ENCODE measurements at places on chromosomes 6 and 20. TPM values are rescaled to one million over a fixed set of nuclear protein-coding genes. Genes with fewer than 3 reads are reported as not detected.

DNA sequence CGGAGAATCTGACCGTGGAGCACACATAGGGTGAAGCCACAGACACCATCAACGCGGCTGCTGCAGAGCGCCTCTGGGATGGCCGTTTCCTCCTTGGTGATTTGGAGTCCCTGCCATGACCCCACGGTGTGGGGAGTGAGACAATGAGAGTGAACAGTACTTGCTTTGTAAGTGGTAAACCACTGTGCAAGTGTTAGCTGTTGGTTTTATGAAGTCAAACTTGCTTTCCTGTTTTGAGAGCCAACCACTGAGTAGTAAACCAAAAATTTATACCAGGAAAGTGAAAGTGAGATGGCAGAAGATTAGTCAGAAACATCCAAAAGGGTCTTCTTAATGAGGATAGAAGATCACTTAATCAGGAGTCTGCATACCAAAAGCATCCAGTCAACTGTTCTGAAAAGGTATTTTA, 160.7 kb downstream of the FOXC1 start:
- DNase-seq, result no peak

ARMC12 gene
- total RNA-seq, result 0.31 TPM

DNA sequence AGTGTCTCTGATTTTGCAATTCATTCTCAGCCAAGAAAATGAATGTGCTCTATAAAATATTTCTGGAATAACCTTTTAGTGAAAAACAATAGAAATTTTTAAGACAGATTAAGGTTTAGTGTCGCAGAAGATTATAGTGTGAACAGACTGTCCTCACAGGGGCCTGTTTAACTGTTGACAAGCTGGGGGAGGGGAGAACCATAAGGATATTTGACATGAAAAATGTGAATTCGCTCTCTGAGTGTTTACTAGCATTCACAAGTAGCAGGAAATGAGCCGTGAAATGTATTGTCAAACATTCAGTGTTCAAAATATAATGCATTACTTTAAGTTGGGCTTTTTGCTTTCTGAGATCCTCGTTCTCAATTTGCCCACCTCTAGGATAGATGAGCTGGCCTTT, 134.8 kb upstream of the TSHZ2 start:
- no peak for DNase-seq

DNA sequence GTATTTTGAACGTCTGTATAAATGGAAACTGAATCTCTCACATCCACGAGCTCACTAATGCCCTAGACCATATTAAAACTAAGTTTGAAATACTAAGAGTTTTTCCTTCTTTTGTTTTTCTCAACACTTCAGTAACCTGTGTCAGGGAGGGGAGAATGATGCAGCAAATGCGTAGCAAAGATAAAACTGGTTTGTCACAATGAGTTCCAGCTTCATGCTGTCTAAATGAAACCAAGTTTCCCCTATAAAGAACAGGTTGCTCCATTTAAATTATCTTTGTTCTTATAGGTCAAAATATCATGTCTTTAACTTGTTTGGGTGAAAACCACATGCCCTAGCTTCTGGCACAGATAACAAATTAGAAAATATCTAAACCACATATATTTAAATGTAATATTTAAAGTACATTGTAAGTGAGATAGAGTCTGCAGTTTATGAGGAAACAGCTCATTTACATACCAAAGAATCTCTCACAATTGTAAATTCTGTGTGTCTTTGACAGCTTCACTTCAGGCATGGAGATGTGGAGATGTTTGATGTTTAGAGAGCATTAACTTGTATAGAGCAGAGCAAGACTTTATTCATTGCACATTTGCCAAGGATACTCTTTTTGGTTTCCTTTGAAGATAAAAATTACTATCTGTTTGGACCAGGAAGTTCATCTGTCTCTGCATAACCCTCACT, 7.3 kb downstream of the TRDN start:
- no peak for DNase-seq

GRCh38 chr20:36463212-36464061, 77.9 kb upstream of the MYL9 start:
- DNase-seq, result no peak

DNA sequence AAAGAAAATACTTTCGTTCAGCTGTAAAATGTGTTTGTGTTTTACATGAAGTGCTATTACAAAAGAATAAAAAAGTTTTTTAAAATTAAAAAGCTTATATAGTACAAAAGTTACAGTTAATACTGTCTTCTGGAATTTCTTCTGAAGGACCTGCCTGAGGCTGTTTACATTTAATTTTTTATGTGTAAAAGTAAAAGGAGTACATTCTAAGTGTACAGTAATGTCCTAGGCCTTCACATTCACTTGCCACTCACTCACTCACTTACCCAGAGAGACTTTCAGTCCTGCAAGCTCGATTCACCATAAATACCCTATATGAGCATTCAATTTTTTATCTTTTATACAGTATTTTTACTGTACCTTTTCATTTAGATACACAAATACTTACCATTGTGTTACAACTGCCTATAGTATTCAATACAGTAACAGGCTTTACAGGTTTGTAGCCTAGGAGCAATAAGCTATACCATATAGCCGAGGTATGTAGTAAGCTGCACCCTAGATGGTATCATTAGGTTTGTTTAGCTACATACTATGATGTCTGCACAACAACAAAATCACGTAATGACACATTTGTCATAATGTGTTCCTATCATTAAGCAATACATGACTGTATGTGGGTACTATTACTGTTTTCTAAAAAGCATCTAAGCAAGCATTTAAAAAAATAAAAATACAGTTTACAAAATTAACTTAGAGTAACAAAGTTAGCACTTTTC, 33.0 kb downstream of the RNF146 start:
- DNase-seq, result no peak

DNA sequence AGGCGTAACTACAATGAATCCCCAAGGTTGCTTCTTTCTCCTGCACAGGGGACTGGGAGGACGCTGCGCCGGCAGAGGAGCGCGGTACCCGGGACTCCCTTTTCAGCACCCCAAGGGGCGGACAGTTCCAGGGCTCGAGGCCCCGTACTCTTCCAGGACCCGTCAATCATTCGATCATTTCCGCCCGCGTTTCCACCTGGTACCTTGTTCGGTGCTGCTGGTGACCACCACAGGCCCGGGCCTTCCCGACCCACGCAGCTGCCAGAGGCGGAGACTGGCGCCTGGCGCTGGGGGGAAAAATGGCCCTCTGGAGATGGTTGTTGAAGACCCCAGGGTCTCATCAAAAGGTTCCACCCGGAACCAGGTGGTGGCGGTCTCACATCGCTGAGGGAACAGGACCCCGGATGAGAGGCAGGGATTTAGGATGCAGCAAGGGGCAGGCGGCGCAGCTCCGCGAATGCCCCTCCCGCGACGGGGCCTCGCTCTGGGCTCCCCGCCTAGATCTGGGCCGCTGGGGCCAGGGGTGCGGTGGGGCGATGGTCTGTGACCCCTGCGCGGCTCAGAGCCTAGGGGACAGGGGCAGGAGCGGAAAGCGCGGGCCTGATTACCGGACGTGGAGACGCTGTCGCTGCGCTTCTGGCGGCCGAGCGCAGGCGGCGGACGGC, 744 bp downstream of the VSX1 start:
- DNase-seq, result peak; percentile 79

ADAM33 gene
- total RNA-seq, result 52.6 TPM

DEFB132 gene
- total RNA-seq, result not detected

DNA sequence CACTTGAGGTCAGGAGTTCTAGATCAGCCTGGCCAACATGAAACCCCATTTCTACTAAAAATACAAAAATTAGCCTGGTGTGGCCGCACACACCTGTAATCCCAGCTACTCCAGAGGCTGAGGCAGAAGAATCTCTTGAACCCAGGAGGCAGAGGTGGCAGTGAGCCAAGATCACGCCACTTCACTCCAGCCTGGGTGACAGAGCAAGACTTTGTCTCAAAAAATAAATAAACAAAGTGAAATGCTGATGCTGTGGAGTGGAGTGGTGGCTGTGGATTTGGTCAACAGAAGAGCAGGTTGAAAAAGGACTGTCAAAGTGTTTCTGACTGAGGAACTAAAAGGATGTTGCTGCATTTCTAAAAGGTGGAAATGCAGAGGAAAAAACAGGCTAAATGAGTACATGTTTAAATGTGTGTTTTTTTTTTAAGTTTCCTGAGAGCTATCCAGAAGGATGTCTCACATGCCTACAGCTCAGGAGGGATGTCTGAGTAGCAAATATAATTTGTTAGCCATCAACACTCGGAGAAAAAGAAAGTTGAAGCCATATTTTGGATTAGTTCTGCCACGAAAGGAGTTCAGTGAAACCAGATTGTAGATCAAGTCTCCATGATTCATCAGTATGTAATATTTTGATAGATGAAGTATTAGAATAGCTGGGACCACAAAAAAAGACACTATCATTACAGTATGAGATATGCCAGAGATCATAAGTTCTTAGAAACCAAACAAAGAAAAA, 621.1 kb upstream of the ADGRB3 start:
- no peak for DNase-seq

Data from tongue (tissue), 3 donors.